ENCODE measurements at places on chromosomes 3 and 15. TPM values are rescaled to one million over a fixed set of nuclear protein-coding genes. Genes with fewer than 3 reads are reported as not detected.
A peak's percentile ranks its signal among the peaks of the same experiment; 100 is the strongest.

The RARB gene
- 28.2 TPM for total RNA-seq

The GOLGA6D gene
- 0.19 TPM for total RNA-seq

The SEMA4B gene
- total RNA-seq, result 28.0 TPM

The SPSB4 gene
- 4.7 TPM for total RNA-seq

The NLGN1 gene
- 12.6 TPM for total RNA-seq

The ZNF385D gene
- total RNA-seq, result 2.2 TPM

DNA sequence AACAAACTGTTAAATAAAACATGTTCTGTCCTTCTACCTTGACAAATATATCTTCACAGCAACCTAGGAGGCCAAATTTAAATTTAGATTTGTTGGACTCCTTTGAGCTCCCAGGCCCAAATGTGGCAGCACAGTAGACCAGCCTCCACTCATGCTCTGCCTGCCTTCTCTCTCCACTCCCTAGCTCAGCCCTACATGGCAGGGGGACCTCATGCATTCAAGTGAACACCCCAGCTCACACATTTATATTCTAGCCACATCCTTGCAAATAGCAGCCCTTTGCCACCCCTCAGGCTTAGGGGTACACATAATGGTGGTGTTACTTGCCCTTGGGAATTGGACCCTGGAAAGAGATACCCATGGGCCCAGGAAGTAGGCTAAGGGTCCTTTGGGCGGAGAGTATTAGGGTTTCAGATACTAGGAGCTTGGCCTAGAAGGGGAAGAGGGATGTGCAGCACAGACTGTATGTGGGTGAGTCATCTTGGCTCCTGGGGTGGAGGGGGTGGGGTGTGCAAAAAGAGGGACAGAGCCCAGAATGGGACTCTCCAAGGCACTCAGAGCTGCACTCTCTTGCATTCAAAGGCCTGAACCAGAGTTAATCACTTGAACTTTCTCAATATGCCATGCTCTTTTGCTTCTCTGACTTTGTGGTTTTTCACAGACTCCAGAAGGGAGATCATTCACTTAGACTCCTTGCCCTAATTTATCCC, 268.4 kb upstream of the ROPN1 start:
- no peak overlapping the region for H3K4me3 ChIP-seq
- H3K27me3 ChIP-seq, result peaks cover 3% of the 10 kb centered on the region
- H3K27ac ChIP-seq, result no peak overlapping the region
- no peaks in the 10 kb centered on the region for H3K36me3 ChIP-seq

- H3K27ac ChIP-seq, result no peak overlapping the region
- peaks cover 27% of the 10 kb centered on the region for H3K27me3 ChIP-seq
- no peak overlapping the region for H3K4me3 ChIP-seq
- H3K4me1 ChIP-seq, result no peaks in the 10 kb centered on the region
- no peak for DNase-seq
- H3K36me3 ChIP-seq, result peaks cover 3% of the 10 kb centered on the region
Observed at GRCh38 chr15:26889298-26889898, 22.5 kb downstream of the GABRA5 start.

GRCh38 chr3:134136604-134137003, 106.9 kb upstream of the SLCO2A1 start:
- no peak for DNase-seq
- H3K4me3 ChIP-seq, result no peak overlapping the region
- H3K27ac ChIP-seq, result no peak overlapping the region
- H3K27me3 ChIP-seq, result no peaks in the 10 kb centered on the region
- no peaks in the 10 kb centered on the region for H3K4me1 ChIP-seq

- no peak for DNase-seq
- peaks cover 12% of the 10 kb centered on the region for H3K36me3 ChIP-seq
- H3K4me1 ChIP-seq, result peaks cover 70% of the 10 kb centered on the region
- peak overlapping the region; percentile 33 for H3K4me3 ChIP-seq
Observed at GRCh38 chr3:172151651-172152649, 112.6 kb downstream of the FNDC3B start.

GRCh38 chr3:45549961-45550360, 44.6 kb upstream of the LIMD1 start:
- peaks cover 15% of the 10 kb centered on the region for H3K36me3 ChIP-seq
- no peak overlapping the region for H3K27ac ChIP-seq
- no peaks in the 10 kb centered on the region for H3K27me3 ChIP-seq
- H3K4me1 ChIP-seq, result peaks cover 31% of the 10 kb centered on the region

DNA sequence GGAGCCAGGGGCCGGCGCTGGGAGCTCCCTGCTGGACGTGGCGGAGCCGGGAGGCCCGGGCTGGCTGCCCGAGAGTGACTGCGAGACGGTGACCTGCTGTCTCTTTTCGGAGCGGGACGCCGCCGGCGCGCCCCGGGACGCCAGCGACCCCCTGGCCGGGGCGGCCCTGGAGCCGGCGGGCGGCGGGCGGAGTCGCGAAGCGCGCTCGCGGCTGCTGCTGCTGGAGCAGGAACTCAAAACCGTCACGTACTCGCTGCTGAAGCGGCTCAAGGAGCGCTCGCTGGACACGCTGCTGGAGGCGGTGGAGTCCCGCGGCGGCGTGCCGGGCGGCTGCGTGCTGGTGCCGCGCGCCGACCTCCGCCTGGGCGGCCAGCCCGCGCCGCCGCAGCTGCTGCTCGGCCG, 1.5 kb downstream of the SMAD6 start:
- no peak overlapping the region for H3K27ac ChIP-seq
- peaks cover 17% of the 10 kb centered on the region for H3K36me3 ChIP-seq
- H3K4me1 ChIP-seq, result peaks cover 31% of the 10 kb centered on the region
- no peaks in the 10 kb centered on the region for H3K27me3 ChIP-seq
- H3K4me3 ChIP-seq, result no peak overlapping the region

DNA sequence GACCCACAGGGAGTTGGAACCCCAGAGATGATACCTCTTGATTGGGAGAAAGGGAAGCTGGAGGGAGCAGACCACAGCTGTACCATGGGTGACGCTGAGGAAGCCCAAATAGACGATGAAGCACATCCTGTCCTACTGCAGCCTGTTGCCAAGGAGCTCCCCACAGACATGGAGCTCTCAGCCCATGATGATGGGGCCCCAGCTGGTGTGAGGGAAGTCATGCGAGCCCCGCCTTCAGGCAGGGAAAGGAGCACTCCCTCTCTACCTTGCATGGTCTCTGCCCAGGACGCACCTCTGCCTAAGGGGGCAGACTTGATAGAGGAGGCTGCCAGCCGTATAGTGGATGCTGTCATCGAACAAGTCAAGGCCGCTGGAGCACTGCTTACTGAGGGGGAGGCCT, 201.1 kb downstream of the AKAP13 start:
- DNase-seq, result no peak
- H3K36me3 ChIP-seq, result peaks cover 39% of the 10 kb centered on the region
- no peaks in the 10 kb centered on the region for H3K27me3 ChIP-seq
- H3K4me3 ChIP-seq, result no peak overlapping the region
- H3K4me1 ChIP-seq, result peaks cover 27% of the 10 kb centered on the region
- no peak overlapping the region for H3K27ac ChIP-seq

GRCh38 chr3:139957844-139958243, 22.9 kb downstream of the CLSTN2 start:
- H3K27ac ChIP-seq, result no peak overlapping the region
- H3K4me3 ChIP-seq, result no peak overlapping the region
- no peak for DNase-seq
- no peaks in the 10 kb centered on the region for H3K36me3 ChIP-seq

GRCh38 chr15:98651036-98651481, 2.7 kb downstream of the IGF1R start:
- peaks cover 4% of the 10 kb centered on the region for H3K27me3 ChIP-seq
- H3K27ac ChIP-seq, result peak overlapping the region; percentile 95
- no peaks in the 10 kb centered on the region for H3K36me3 ChIP-seq
- no peak for DNase-seq
- H3K4me1 ChIP-seq, result peaks cover 41% of the 10 kb centered on the region

GRCh38 chr15:95174301-95175259, 943.2 kb downstream of the MCTP2 start:
- no peak for DNase-seq
- no peak overlapping the region for H3K27ac ChIP-seq
- H3K27me3 ChIP-seq, result no peaks in the 10 kb centered on the region

DNA sequence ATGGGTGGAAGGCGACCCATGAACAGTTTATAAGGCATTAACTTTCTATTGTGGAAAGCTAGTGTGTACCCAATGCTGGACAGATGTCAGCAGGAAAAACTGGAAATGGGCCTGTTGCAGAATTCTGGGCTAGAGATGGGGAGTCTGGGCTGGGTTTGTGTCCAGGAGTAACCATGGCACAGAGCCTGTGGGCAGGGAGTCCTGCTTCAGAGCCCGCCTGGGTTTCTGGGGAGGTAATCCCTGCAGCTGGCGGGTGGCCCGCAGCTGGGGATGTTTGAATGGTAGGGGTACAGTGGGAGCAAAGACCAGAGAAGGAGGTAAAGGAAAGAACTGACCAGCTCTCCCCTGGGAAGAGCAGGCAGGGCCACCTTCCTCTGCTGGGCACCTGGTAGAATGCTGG, 25.7 kb downstream of the ACAA1 start:
- no peaks in the 10 kb centered on the region for H3K4me1 ChIP-seq
- peaks cover 6% of the 10 kb centered on the region for H3K27me3 ChIP-seq
- H3K36me3 ChIP-seq, result no peaks in the 10 kb centered on the region
- H3K4me3 ChIP-seq, result no peak overlapping the region
- no peak for DNase-seq
- no peak overlapping the region for H3K27ac ChIP-seq

- peak overlapping the region; percentile 34 for H3K27ac ChIP-seq
- no peak for DNase-seq
- peaks cover 71% of the 10 kb centered on the region for H3K27me3 ChIP-seq
- H3K36me3 ChIP-seq, result no peaks in the 10 kb centered on the region
- peak overlapping the region; percentile 92 for H3K4me3 ChIP-seq
- H3K4me1 ChIP-seq, result peaks cover 41% of the 10 kb centered on the region
Observed at GRCh38 chr15:96355568-96356187, 25.2 kb downstream of the NR2F2 start.

- no peak overlapping the region for H3K4me3 ChIP-seq
- H3K36me3 ChIP-seq, result no peaks in the 10 kb centered on the region
- H3K4me1 ChIP-seq, result peaks cover 14% of the 10 kb centered on the region
- no peak overlapping the region for H3K27ac ChIP-seq
Observed at GRCh38 chr15:45144775-45145174, 15.0 kb downstream of the DUOX1 start.

DNA sequence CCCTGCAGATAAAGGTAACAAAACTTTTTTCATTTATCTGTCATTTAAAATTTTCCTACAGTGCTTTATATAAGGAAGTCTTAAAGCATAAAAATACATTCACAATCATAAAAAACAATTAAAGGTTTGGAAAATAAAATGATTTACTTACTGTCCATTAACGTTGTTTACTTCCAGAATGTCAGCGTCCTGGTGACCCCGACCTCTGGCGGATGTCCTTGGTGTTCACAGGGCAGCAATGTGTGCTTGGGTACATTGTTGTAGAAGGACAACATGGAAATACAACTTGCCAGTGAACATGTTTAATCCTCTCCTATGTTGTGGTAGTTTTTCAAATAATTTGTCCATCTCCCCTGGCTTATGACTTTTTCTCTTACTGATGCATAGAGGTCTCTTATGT, 168.8 kb upstream of the NDN start:
- H3K36me3 ChIP-seq, result no peaks in the 10 kb centered on the region
- peaks cover 14% of the 10 kb centered on the region for H3K4me1 ChIP-seq
- DNase-seq, result no peak
- no peaks in the 10 kb centered on the region for H3K27me3 ChIP-seq
- no peak overlapping the region for H3K27ac ChIP-seq
- H3K4me3 ChIP-seq, result no peak overlapping the region

Measured in type B pancreatic cell (in vitro differentiated cells).